Activated naive CD8-positive, alpha-beta T cell treated with anti-CD3 and anti-CD28 coated beads, Interleukin-2, amount 50 U/mL, for 16 hours (primary cell): ENCODE measurements at places on chromosomes 3 and 15.

DNA sequence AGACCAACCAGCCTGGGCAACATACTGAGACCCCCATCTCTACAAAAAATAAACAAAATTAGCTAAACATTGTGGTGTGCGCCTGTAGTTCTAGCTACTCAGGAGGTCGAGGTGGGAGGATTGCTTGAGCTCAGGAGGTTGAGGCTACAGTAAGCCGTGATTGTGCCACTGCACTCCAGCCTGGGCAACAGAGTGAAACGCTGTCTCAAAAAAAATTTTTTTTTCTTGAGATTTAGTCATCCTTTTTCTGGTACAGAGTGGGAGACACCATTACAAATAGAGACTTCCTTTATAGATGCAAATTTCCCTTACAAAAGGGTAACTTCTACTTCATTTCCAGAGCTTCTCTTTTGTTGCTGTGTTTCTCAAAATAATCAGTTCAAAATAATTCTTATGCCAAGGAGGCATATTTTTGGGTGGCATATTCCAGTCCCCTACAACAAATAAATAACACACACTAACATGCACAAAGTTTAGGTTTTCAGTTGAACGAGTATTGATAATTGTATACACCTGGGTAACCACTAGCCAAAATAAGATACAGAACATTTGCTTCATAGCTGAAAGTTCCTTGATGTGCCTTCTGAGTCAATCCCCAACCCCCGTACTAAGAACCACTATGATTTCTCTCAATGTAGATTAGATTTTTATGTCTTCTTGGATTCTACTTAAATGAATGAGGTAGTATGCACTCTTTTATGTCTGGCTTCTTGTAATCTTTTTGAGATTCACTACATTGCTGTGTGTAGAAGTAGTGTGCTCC lies 248.9 kb upstream of the PROK2 start:
- no peak for DNase-seq

- DNase-seq, result no peak
These were observed 7.6 kb downstream of the KY start for GRCh38 chr3:134643150-134643675.

DNA sequence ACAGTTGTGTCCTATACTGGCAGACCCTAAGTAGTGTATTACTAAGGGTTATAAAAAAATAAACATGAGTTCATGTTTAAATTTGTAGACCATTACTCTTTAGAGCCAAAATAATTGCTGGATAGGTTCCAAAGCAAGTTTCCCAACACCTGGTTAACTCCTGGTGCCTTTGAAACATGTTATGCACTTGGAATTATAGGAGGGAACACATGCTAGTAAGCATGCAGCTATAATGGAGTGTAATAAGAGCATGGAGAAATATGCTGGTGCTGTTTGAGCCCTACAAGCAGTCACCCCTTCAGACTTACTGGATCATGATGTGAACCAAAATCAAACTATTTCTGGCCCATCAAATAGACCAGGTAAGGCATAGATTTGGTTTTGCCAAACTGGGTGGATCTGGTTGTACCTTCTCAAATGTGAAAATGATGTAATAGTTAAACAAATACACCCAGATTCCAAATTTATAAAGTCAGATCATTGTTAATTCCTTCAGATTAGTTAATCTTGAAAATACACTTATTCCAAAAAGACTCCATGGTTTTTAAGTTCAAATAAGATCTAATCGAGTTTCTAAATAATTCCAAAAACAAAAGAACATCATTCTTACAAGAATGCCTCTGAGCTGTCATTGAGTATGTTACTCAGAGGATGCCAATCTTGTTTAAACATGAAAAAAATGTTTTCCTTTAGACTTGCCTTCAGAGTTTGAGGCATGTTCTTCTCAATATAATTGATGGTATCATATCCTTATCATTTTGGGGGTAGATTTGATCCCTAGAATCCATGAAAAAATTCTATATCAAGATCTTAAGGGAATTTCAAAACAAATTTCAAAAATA lies 69.3 kb downstream of the LRRC28 start:
- DNase-seq, result no peak

GRCh38 chr3:120730576-120731542 lies 11.5 kb downstream of the RABL3 start:
- no peak for DNase-seq

DNA sequence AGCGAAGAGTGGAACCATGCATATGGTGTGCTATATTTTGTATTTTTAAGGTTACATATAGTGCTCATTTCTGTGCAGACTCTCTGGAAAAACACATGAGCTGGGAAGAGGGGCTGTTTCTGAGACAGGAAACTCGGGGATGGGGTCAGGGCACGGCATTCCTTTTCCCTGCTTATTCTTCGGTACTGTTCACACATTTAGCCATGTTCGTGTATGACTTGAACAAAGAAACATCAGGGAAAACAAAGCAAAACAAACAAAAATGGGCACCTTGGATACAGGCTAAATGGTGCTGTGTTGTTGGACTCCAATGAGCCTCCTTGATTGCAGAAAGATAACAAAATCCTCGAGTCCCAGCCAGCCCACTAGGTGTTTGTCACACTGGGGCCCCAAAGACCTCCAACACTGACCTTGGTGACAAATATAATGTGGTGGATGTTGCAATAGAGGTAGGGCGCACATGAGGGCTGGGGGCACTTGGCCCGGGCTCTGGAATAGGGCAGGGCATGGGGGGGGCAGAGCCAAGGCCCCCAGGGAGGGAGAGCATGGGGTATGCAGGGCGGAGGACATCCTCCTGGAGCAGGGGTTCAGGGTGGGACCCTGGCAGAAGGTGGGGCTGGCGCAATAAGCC lies 19.3 kb downstream of the DNASE1L3 start:
- DNase-seq, result no peak

DNA sequence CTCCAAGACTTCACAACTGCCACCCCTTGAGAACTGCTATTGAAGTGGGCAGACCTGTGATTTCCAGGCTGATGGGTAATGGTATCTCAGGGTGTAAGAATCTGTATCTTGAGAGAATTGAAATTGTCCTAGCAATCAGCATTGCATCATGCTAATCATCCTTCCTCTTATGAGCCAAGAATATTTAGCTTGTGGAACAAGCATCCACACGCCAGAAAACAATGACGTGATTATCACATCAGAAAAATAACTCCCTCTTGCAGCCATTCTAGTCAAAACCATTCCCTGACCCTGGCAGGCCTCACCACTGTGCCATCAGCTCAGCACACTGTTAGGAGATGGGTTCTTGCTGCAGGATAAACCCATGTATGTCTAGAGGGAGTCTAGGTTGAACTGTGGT lies 6.7 kb downstream of the BCL2L10 start:
- DNase-seq, result no peak

DNA sequence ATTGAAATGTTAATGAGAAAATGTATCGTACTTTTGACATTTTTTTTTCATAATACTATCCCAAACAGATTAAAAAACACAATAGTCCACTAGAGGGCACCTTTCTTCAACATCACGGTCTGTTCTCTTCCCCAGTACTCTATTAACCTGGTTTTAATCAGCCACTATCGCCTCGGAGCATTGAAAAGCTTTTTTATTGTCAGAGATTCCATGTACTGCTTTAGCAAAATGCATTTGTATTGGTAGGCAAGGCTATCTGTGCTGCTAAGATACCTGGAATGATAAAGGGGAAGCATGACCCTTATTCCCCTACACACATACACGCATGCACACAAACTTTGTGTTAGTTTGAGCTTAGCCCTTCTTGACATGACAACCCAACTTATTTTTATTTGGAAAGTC lies 160.1 kb upstream of the IL12A start:
- DNase-seq, result no peak

GRCh38 chr15:66080717-66081398 lies 172.7 kb downstream of the MEGF11 start:
- DNase-seq, result no peak

- no peak for DNase-seq
These were observed 91.5 kb downstream of the MEX3B start for GRCh38 chr15:81954158-81954783.

- no peak for DNase-seq
These were observed 425.8 kb upstream of the TPM1 start for GRCh38 chr15:62616746-62617145.

DNA sequence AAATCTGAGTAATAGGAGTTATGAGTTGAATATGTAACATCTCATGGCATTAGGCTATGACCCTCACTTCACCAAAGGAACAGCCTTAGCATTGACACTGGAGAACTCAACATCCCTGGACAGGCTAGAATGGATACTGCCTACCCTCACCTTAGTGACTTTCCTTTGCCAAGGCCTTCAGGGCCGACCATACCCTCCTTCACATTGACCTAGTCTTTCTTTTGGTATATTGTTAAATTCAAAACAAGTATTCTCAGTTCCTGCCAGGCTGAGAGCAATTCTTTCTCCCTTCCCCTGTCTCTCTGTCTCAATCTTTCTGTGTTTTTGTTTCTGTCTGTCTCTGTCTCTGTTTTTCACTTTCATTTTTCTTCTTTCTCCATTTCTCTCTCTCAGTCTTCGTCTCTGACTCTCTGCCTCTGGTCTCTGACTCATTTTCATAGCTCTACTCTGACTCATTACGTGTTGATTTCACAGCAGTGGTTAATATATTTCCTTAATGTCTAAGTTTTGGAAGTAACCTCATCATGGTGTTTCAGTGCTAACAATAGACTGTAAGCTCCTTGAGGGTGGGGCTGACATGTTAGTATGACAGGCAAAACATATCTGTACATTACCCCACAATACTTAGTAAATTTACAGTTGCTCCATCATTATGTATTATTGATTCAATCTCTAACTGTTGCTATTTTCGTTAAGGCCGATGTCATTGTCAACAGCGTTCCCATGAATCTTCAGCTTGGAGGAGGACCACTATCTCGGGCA lies 32.5 kb downstream of the PARP15 start:
- DNase-seq, result no peak

DNA sequence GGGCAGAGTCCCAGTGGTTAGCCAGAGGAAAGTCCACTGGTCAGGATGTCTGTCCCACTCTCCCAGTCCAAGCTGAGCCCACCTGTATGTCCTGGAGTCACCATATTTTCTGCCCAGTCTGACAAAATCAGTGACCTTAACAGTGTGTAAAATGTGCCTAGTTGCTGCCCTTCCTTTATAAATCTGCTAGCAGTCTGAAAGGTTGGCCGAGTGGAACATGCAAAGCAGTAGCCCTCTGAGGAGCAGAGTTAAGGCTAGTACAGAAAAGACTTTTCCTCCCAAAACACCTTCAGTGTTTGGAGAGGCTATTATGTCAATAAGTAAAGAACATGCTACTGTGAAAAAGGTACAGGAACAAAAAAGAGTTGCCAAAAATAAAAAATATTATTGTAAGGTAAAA lies 15.3 kb downstream of the TTC21A start:
- DNase-seq, result no peak

DNA sequence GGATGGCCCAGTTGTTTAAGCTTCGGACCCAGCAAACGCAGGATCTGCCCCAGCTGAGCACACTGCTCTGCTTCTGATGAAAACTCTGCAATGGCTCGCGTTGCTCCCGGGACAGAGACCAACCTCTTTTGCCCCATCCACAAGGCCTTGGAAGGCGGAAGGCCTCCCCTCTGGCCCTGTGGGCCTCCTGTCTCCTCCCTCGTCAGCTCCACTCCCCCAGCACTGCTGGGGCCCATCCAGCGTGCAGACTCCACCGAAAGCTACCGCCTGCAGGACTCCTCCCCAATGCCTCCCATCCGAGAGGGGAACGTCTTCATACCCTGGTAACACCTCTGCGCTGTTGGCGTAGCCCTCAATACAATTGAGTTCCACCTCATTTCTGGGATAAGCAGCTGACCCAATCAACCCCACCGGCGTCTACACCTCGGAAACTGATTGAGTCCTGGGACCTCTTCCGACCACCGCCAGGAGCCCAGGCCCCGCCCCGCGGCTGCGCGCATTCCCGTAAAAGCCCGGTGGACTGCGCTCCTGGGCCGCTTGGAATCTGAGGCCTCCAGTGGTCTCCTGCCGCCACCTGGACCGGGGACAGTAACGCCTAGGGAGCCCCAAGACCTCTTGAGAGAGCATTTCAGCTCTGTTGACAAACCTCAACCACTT lies at the start of gene PRR23E:
PRR23E (plus strand) TSS at position 556 of the 657 bp plus-strand sequence. CDS start 3,555 bp downstream, outside the sequence.
- DNase-seq, result no peak

DNA sequence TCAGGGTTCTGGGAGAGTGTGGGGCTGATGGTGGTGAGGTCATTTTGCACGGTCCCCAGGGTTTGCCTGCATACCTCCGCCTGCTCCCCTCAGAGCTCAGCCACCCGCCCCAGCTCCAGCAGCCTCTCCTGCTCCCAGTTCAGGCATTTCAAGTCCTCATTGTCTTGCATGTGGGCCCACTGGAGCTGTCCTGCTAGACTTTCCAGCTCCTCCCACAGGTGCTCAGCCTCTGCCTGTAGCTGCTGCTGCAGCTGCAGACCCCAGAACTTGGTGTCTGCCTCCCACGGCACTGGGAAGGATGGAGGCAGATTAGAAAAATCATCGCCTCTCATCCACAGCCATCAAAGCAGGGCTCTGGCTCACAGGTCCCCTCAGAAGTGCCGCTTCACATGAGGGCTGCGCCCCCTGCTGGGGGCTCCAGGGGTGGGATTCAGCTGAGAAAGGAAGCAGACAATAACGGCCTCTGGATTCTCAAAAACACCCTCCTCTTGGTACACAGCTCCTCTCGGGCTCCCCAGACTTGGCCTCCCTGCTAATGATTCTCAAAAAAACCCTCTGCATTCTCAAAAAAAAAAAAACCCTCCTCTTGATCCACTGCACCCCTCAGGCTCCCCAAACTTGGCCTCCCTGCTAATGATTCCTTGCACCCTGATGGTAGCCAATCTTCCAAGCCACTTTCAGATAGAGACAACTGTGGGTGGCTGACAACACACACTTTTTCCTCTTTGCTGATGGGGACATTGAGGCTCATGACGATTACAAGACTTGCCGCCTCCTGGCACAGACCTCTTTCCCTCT lies 89.3 kb upstream of the C2CD4B start:
- DNase-seq, result no peak

GRCh38 chr3:150409125-150409511 lies 1.0 kb downstream of the TSC22D2 start:
- no peak for DNase-seq

DNA sequence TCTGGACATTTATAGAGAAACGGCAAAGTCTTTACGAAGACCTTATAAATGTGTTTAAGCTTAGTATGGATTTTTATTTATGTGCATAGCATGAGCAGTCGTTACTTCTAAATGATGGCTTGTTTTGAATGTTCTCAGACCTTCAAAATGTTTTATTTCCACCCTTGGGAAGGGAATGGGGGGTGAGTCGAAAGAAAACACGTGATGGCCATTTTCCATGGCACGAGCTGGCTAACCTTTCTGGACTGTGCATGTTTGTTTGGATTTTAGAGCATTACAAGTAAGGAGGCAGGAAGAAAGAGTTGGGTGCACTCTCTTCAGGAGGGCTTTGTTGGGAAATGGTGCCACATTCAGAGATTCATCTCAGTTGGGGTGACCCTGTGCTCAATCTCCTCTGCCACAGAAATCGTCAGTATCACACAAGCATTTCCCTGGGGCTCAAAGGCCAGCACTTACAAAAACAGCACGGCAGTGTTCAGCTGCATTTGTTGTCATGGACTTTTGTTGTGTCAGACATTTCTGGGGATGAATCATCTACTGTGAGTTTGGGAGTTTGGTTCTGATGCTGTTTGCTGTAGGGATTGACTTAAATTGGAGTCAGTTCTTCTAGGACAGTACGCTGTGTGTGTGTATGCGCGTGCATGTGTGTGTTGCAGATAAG lies 52.3 kb upstream of the ADAMTS9 start:
- DNase-seq, result no peak

GRCh38 chr15:48650931-48651330 lies 5.4 kb upstream of the FBN1 start:
- no peak for DNase-seq
